Stimulated activated CD8-positive, alpha-beta memory T cell treated with anti-CD3 and anti-CD28 coated beads, Interleukin-2, amount 100 ng/mL, for 1 hour (primary cell): ENCODE measurements at places on chromosomes 3 and 15.

GRCh38 chr3:127140501-127141460 lies 52.1 kb upstream of the PRR23E start:
- DNase-seq: no peak

- DNase-seq: no peak
Observed at GRCh38 chr15:101378171-101378755, 83.2 kb upstream of the SNRPA1 start.

DNA sequence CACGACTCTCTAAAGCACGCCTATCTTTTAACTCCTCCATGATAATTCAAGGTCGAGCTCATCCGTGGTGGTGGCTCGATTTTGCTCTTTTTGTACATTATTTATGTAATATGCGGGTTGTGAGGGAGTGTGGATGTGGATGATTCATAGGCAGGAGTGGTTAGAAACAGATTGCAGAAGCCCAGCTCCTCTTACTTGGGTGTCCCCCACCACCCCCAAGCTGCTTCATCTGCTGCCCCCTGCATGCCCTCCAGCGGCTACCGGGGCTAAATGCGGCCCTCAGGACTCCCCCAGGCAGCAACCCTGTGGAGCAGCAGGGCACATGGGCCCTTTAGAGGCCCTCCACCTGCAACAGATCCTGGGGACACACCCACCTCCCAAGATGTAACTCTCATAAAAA lies 111.5 kb upstream of the SELENOK start:
- DNase-seq: no peak

DNA sequence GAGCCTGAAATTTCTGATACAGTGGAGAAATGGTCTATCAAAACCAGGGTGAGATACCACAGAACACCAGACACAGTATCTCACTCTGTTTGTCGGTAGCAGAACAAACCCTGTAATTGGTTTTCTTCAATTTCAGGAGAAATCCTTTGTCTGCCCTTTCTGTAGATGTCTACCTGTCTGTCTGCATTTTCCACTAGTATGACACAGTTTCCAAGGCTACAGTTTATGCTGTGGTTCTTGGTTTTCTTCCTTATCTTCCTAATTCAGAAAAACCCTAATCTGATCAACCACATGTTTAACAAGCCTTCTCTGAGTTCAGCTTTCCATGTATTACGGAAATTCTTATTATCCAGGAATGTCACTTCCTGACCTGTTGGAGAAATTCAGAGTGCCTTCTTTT lies 70.8 kb downstream of the SCN11A start:
- no peak for DNase-seq

DNA sequence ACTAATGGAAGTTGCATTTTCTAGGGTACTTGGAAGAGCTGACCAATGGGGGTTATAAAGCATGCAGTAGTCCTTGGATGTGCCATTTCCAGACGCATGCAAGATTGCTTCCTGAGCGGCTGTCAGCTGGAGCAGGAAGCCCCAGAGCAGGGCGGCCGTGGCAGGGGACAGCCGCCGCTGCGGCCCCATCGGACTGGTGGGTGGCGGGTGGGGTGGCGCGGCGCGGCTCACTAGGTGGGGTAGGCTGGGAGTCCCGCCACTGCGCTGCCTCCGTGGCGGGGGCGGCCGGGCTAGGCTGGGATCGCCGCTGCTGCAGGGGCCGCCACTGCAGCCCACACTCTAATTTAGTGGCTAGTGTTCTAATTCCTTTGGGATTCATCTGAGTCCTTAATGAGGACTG lies 56.5 kb upstream of the FGF7 start:
- no peak for DNase-seq
